ENCODE measurements at places on chromosomes 13 and 19. TPM values are rescaled to one million over a fixed set of nuclear protein-coding genes. Genes with fewer than 3 reads are reported as not detected.

The ZNF606 gene
- 1.9 TPM for total RNA-seq

The KLK3 gene
- total RNA-seq: not detected

The CACNG6 gene
- 12.8 TPM for total RNA-seq

The LRRC4B gene
- total RNA-seq: 0.21 TPM

The CEACAM16 gene
- 0.08 TPM for total RNA-seq

The ZNF135 gene
- total RNA-seq: not detected

The ITPKC gene
- 32.7 TPM for total RNA-seq

The A1BG gene
- total RNA-seq: 5.8 TPM

The HIF3A gene
- total RNA-seq: 0.06 TPM

The ZNF177 gene
- total RNA-seq: 0.44 TPM

The STARD13 gene
- 7.2 TPM for total RNA-seq

The SCGB2B2 gene
- total RNA-seq: not detected

The GIPR gene
- total RNA-seq: 2.8 TPM

The ZNF296 gene
- 17.3 TPM for total RNA-seq

All from A549 treated with Hydrocortisone at 1 μM for 4 hours (cell line).